ENCODE measurements at places on chromosomes 2 and 18.
A peak's percentile ranks its signal among the peaks of the same experiment; 100 is the strongest.

DNA sequence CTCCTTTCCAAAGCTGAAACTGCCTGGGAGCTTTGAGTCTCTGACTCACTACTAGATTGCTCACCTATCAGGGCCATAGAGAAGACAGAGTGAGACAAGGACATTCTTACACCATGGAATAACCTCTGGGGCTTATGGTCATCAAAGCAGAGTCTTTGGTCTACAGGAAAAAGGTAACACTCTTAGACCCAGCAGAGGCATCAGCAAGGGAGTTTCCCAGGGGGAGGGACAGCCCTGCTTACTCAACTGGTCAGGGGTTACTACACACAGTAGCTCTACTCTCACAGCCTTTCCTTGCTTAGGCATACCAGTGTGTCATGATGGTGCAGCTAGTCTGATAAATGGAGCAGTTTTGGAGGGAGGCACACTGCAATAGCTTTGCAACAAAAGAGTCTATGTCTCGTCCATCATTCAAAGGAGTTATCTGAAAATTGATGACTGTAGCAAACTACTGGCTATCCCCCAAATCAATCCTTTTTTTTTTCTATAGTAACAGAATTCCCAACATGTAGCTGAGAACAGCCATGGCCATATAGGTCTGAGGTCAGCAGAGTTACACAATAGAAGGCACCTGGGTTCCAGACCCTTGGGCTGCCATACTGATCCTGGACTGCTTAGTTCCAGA is 22.4 kb upstream of the CD28 start:
- peak; percentile 17 for DNase-seq

DNA sequence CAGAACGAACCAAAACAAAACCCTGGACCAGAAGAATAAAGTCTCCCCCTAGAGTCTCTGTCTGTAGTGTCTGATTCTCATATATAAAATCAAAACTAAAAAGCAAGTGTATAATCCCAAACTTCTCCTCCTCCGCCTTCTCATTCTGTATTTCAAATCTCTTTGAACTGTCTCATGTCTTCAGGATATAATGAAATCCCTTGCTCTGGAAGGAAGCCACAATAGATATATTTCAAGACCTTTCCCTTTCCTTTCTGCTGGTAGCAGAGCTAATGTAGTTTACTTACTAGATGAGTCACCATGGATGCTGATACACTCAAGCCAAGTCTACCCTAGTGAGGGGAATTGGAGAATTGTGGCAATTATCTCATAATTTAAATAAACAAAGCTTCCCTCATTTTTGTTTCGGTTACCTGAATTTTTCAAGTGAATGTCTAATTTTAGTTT is 33.5 kb upstream of the CCDC93 start:
- no peak for DNase-seq

GRCh38 chr2:166417669-166418068 is 41.9 kb upstream of the SCN9A start:
- DNase-seq, result no peak

DNA sequence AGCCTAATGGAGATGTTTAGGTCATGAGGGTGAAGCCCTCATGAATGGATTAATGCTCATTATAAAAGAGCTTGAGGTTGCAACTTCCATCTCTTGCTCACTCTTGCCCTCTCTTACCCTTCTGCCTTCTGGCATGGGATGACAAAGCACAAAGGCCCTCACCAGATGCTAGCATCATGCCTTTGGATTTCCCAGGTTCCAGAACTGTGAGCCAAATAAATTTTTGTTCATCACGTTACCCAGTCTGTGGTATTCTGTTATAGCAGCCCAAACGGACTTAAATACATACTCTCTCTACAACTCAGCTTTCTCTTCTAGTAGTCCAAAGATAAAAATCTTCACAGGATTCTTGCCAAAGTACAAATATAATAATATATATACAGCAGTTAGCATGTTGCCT is 75.8 kb downstream of the LNPK start:
- no peak for DNase-seq

DNA sequence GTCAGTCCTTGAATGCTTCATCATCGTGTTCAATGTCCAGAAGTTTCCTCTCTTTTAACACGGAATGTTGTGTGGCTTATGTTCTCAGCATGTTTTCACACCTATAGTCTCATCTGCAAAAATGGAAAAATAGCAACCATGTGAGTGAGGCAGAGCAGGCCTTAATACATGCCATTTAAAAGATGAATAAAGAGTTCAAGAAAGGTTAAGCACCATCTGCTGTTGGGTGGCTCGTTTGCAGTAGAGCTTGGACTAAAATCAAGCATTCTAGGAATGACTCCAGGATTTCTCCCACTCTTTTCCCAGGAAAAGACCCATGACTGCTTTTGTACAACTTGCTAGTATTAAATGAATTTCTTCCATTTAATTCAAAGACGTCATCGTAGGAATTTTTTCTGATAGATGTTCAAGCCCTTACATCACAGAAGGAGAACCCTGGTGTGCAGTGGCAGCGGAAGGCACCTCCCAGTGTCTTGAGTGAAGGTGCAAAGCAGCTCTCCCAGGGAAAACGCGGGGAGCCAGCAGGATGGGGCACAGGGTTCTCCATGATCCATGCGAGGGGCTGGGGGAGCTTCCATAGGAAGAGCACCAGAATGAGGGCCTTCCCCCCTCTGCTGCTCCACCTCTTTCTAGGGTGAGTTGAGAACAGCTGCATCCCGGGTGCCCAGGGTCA is 9.6 kb downstream of the DCDC2C start:
- DNase-seq, result no peak

DNA sequence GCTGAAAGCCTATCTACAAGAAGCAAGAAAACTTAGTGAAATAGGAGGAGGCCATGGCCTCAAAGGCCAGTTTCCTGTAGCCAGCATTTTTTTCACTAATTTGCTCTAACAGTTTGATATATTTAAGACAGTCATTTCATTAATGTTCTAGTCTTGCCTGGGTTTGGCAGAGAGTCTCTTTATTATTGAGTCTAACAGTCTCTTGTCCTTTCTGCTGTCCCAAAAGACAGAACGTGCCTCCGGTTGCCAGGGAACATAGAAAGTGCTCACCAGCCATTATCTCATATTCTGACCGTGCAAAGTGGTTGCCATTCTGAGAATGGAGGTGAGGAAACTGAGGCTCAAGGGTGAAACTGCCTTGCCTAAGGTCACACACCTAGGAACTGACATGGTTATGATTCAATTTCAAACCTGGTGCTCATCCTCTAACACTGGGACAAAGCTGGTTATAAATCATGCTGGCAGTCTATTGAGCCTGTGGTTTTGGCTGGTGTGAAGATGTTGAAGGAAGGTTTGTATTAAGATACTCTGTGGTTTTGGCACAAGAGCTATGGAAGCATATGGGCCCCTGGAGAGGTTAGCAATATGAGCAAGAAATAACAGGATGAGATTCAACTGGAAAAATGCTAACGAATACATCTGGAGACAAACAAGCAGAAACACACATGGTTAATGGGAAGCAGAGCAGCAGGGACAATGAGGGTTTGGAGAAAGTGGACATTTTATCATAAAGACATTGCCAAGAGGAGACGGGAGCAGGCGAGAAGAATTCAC is 903.3 kb upstream of the KLHL29 start:
- no peak for DNase-seq

GRCh38 chr18:42883169-42883568 is 232.3 kb downstream of the RIT2 start:
- DNase-seq, result no peak

DNA sequence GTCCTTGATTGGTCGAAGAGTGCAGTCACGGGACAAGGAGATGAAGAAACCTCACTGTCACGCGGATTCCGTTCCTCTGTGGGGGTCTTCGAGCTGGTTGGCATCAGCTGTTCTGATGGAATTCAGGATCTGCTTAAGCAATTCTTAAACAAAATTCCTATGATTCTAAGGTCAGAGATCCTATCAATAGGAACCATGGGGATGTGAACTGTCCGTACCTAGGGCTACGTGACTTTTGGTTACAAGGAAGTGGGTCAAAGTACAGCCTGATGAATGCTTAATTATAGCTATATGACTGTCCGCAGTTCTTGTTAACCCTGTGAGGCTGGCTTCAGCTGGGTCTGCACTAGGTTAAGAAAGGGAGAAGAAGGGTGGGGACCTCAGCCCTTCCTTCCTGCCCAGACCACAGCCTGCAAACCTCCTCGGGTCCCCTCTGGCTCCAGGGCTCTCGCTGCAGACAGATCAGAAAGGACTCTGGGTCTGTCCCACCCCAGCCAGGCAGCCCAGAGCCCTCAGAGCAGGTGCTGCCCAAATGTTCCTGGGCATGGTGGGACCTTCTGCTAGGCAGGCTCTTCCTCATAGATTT is 44.2 kb upstream of the TAF1B start:
- no peak for DNase-seq

DNA sequence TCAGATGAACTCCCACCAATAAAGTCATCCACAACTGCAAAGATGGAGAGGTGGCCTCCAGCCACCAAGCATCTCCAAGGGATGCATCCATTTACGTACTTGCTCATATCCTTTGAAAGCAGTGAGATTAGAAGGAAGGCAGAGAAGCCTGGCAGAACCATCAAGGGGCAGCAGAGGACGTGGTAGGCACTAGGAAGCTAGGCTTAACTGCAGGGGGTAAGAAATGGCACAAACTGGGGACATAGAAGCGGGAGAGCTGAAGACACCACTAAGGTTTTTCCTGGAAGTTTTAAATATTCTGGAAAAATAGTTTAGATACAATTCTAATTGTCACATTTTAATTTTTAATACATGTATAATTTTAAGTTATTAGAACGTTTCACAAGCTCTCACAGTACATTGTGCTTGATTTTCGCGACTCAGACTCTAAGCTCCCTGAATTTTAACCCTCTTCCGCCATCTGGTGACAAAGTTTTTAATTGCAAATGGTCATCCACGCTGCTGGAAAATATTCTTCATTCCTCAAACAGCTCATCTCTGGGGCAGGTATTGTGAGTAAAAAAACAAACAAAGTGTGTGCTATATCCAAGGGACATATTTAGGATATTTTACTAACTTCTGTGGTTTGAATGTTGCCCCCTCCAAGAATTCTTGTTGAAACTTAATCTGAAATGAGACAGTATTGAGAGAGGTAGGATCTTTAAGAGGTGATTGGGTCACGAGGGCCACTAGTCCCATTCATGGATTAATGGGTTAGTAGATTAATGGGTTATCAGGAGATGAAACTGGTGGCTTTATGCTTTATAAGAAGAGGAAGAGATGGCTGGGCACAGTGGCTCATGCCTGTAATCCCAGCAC is 1.6 kb upstream of the PSTPIP2 start:
- DNase-seq, result peak; percentile 40

DNA sequence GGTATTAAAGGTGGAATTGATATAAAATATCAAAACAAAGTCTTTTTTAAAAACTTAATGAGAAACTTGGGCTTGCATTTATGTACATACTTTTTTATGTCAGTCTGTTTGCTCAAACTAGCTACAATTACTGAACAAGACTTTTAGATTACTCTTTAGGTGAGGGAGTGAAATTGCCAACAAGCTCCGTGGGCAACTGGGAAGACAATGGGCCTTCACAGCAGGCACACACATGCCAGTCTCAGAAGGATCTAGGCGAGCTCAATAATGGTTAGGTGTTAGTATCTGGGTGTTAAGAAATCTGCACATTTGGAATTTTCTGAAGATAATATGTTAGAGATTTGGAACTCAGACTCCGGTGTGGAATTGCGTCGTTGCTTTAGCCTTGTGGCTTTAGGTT is 23.0 kb upstream of the MAL start:
- DNase-seq, result no peak

DNA sequence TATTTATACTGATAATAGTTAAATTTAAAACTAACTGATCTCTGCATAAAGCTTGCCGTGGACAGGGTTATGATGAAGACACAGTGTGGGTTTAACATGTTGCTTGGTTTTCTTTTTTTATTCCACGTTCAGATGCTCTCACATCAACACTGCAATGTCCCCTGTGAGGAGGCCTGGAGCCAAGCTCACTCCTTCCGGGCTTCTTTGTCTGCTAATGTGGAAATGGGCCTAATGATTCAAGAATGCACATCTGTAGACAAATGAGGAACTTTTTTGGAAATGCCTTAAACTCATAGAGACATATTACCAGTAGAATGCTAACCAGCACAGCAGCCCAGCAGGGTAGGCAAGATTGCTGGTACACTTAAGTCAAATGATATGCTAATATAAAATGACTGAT is 208.0 kb downstream of the GALR1 start:
- DNase-seq, result no peak

DNA sequence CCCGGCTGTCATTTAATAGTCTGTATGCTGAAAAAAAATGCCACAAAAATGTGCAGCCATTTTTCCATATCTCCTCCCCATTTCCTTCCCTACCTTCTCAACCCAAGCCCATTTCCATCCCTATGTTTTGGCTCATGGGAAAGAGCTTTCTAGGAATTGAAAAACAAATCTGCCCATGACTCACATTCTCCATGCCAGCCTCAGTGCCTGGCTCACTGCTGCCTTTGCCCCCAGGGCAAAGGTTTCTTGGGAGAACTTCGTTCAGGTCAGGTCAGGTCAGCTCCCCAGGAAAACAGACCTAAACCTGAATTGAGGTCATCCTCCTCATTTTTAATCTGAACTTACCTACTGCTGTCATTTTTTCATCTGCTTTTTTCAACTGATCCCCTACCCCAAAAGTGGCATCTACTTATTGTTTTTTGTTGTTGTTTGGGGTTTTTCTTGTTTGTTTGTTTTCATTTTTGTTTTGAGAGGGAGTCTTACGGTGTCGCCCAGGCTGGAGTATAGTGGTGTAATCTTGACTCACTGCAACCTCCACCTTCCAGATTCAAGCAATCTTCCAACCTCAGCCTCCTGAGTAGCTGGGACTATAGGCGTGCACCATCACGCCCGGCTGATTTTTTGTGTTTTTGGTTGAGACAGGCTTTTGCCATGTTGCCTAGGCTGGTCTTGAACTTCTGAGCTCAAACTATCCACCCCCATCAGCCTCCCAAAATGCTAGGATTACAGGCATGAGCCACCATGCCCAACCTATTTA is 66.7 kb downstream of the FECH start:
- DNase-seq, result no peak

- no peak for DNase-seq
Measured at GRCh38 chr18:9333441-9334328, 888 bp upstream of the TWSG1 start.

GRCh38 chr2:223759569-223760430 is 77.6 kb downstream of the AP1S3 start:
- no peak for DNase-seq

GRCh38 chr2:8004250-8004681 is 677.6 kb upstream of the ID2 start:
- no peak for DNase-seq
